Stimulated activated CD4-positive, alpha-beta T cell treated with anti-CD3 and anti-CD28 coated beads, Interleukin-12 subunit alpha, Interleukin-12 subunit beta, amount 100 ng/mL, for 48 hours (primary cell): ENCODE measurements at places on chromosomes 6 and 20.

- DNase-seq, result peak; percentile 55
These were observed at the start of gene MYBL2 for GRCh38 chr20:43666376-43667328. Gene MYBL2, plus strand, starts transcription at chr20:43667114. Its CDS starts 170 bp downstream, at chr20:43667284.

GRCh38 chr6:168838037-168838399 lies 397.0 kb downstream of the SMOC2 start:
- no peak for DNase-seq

- no peak for DNase-seq
These were observed 59.2 kb downstream of the PHF20 start for GRCh38 chr20:35831029-35831428.

DNA sequence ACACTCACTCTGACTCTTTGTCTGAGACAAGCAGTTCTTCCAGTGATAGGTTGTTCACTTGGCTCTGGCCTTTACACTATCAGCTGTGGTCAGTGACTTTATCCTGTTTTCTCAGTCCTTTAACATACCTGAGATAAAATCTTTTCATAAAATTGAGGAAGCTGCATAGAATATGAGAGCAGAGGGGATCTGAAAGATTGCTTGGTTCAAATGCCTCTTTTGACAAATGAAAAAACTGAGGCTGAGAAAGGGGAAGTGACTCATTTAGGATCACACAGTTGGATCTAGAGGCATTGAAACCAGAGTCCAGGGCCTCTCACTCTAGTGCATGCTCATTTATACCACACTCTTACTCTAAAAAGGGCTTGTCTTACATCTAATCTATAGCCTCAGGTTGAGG lies 277.0 kb upstream of the TBX18 start:
- DNase-seq, result no peak

- no peak for DNase-seq
These were observed 1021.6 kb upstream of the FLRT3 start for GRCh38 chr20:15359056-15359455.

GRCh38 chr6:166565084-166565967 lies 21.2 kb downstream of the RAMACL start:
- no peak for DNase-seq

- DNase-seq, result no peak
These were observed 3.3 kb downstream of the NPEPL1 start for GRCh38 chr20:58695895-58696375.

DNA sequence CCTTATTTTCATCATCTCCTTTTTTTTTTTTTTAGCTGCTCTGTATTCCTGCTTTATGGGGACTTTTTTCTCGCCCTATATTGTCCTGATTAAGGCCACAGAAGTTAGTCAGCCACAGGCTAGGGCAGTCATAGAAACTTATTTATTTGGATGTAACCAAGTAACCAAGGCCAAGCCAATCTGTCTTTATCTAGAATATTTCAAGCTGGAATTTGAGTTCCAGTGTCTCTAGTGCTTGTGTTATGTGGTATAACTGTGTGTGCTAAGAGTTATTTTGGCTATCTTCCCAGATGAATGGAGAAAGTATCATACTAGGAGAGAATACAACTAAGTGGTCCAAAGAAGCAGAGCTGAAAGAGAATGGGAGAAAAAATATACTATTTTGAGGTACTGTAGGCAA lies 751.5 kb downstream of the CBLN4 start:
- no peak for DNase-seq

- DNase-seq, result no peak
These were observed 4.9 kb downstream of the LAMA4 start for GRCh38 chr6:112249489-112249888.

DNA sequence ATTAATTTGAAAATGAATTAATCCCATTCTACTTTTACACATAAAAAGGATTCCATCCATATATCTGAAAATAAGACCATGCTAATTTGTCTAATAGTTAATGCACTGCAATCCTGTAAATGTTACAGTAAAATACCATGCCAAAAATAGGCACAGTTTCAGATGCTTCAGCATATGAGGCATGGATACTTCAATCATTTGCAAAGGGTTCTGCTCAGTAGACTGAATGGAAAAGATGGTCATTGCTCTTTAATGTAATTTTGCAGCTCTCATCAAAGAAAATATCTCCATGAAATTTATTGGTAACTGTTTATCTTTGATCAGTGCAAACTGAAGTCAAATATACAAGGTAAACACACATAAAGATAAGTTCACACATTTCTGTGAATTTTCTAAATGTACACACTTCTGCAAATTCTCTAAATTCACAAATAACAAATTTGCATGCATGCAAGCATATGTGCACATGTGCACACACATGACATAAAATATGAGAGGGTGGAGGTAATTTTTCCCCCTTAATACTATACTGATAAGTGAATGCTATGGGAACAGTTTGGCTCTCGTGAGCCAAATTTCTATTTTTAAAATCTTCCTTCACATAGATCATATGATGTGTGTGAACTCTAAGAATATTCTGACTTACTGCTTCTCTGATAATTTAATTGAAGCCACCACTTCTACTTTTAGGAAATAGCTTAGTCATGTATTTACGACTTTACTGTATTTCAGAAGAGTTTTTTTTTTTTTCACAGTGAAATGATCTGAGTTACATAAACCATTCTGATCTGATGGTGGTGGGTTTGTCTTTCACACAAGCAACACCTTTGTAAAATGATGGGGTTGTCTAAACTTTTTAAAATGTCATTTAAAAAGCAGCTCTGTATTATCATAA lies 996.8 kb upstream of the CITED2 start:
- DNase-seq, result no peak

- DNase-seq, result no peak
These were observed 4.8 kb upstream of the MRPS10 start for GRCh38 chr6:42222448-42222847.

- no peak for DNase-seq
These were observed 9.5 kb upstream of the RBM24 start for GRCh38 chr6:17271628-17272027.

- no peak for DNase-seq
These were observed 51.4 kb upstream of the NUP153 start for GRCh38 chr6:17758119-17758518.

DNA sequence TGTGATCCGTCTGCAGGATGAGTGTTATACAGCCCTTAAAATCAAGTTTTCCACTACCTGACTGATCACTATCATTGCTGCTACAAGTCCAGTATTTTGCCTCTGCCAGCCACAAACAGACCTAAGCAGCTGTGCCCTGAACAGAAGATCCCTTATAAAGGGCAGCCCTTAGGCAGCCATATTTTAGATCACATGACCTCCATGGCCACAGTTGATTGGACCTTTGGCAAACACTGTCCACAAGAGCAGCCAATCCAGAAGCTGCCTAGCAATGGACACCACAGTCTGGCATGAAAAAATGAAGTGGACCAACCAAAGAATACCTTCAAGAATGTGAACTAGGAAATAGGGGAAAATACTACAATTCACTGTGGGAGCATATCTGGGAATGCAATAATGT lies 50.8 kb downstream of the MC3R start:
- DNase-seq, result no peak

GRCh38 chr20:23091721-23092383 lies 5.7 kb upstream of the CD93 start:
- DNase-seq, result no peak

DNA sequence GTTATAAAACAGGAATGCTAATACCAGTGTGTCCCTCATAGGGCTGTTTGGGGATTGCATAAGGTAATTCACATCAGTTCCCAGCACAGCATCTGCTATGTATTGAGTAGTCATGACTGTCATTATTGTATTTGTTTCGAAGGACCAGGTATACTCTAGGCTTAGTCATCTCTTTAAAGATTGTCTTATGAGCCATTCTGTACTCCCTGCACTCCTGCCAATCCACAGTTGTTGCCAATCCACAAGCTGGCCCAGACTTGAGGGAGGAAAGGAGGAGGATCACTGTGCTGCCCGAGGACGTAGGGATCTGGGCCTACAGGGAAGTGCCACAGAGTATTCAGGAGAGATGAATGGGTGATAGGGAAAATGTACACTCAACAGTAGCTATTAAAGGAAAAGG lies 113.0 kb upstream of the TIAM2 start:
- no peak for DNase-seq

DNA sequence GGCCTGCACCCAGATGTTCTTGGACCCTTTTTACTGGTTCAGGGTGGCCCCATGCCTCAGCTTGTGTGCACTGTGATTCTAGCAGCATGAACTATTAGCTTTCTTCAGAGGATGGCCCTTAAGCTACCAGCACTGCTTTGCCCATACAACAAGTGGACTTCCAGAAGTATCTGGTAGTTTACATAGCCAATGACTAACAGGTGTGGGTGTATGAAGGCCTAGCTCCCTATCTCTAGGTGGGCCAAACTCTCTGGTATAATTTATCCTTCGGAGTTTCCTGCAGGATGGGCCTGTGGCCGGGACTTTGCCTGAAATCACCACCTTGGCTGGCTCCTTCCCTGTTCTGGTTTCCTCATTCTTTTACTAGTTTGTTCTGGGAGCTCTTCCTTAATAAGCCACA lies 26.1 kb upstream of the JAG1 start:
- no peak for DNase-seq

DNA sequence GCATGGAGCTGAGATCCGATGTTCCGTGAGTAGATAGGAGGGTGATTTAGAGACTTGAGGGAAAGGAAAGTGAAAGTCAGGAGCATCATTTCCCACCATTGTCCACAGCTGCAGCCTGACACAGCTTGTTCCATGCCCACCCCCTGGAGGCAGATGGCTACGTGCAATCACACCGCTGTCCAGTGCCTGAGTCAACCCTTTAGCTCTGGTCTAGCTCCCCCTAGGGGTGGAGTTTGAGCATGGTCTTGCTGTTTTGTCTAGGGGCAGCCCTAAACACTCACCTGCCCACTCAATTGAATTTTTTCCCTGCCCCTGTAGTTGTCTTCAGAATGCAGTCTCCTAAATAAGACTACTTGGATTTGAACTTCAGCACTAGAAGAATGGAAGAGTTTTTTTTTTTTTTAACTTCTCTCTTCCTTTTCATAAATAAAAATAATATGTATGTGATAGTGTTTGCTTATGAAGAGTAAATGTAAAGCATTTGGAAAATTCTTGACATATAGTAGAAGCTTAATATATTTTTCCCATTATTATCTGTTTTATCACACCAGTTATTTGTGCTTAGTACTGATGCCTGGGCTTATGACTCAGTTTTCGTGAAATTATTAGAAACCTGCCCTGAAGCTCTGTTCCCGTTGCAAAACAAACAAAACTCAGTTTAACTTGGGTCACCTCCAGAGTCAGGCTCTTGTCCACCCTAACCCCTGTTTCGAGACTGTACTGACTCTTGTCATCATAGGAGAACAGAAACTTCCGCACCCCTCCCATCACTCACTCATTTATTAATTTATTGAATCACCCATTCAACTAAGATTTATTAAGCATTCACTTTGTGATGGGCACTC lies 814.8 kb downstream of the MAFB start:
- DNase-seq, result peak; percentile 13

- DNase-seq, result no peak
These were observed 2.9 kb downstream of the NRN1 start for GRCh38 chr6:6003621-6004366.

- no peak for DNase-seq
These were observed 55.1 kb downstream of the ARID1B start for GRCh38 chr6:156832231-156832647.

- no peak for DNase-seq
These were observed 59.9 kb upstream of the PMEPA1 start for GRCh38 chr20:57769756-57770155.

DNA sequence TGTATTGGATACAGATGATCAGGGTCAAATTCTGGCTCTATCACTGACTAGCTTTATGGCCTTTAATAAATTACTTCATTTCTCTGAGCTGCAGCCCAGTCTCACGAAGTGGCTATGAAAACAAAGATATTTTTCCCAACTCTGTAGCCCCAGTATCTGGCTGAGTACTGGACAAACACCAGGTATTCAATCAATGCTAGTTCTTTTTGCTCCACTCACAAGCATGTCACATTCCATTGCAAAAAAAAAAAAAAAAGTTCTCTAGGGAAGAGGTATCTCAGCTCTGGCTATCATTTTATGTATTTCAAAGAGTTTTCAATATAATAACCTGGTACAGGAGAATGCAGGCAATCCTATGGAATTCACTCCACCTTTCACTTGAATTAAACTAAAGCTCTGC lies 3.1 kb downstream of the CHD6 start:
- DNase-seq, result no peak

GRCh38 chr20:60031107-60031506 lies 72.9 kb downstream of the CDH26 start:
- DNase-seq, result no peak

DNA sequence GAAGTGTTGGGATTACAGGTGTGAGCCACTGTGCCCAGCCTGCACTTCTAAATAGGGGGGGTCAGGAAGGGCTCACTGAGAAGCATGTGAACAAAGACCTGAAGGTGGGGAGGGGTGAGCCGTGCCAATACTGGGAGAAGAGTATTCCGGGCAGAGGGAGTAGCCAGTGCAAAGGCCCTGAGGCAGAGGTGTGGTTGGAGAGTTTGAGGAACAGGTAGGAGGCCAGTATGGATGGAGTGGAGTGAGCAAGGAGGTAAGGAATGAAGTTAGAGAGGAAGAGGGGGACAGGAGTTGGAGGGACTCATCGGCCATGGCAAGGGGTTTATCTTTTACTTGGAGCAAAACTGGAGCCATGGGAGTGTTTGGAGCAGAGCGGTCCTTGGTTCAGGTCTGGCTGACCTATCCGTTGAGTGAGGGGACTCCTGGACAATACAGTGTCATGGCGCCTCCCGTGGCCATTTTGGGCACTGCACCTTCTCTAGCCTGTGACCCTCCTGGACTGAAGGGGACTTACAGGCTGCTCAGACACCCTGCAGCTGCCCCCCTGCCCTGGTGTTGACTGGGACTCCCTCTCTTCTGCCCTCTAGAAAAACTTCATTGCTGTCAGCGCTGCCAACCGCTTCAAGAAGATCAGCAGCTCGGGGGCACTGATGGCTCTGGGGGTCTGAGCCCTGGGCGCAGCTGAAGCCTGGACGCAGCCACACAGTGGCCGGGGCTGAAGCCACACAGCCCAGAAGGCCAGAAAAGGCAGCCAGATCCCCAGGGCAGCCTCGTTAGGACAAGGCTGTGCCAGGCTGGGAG lies 12.1 kb downstream of the FOXS1 start:
- peak; percentile 40 for DNase-seq

GRCh38 chr6:122825163-122825562 lies 36.1 kb downstream of the SMPDL3A start:
- no peak for DNase-seq

DNA sequence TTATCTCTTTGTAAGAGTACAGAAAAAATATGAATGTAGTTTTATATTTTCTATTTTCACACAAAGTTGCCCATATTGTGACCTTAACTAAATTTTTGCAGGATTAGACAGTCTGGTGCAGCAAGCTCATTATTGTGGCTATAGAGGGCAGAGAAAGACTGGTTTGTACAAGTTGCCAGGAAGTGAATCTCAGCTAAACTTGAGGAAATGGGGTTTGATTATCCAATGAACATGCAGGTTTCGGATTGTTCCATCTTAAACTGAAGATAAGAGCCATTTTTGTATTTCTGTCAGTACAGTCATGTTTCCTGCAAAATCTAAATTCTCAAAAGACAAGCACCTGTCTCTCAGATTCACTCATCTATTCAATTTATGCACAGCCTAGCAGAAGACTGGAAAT lies 390.9 kb downstream of the MMUT start:
- DNase-seq, result no peak

- DNase-seq, result peak; percentile 37
These were observed 632 bp downstream of the CGAS start for GRCh38 chr6:73451223-73452106.
